Activated naive CD4-positive, alpha-beta T cell treated with anti-CD3 and anti-CD28 coated beads for 36 hours (primary cell): ENCODE measurements at places on chromosomes 7 and 10. TPM values are rescaled to one million over a fixed set of nuclear protein-coding genes. Genes with fewer than 3 reads are reported as not detected.

- H3K27ac ChIP-seq: no peak overlapping the region
- no peak overlapping the region for H3K4me3 ChIP-seq
- H3K36me3 ChIP-seq: no peaks in the 10 kb centered on the region
Observed at GRCh38 chr7:57425969-57426628, 23.9 kb upstream of the ZNF716 start.

GRCh38 chr7:141150465-141150864 is 76.6 kb downstream of the TMEM178B start:
- no peaks in the 10 kb centered on the region for H3K4me1 ChIP-seq
- no peaks in the 10 kb centered on the region for H3K27me3 ChIP-seq
- H3K36me3 ChIP-seq: no peaks in the 10 kb centered on the region
- H3K27ac ChIP-seq: no peak overlapping the region

- peaks cover 1% of the 10 kb centered on the region for H3K4me1 ChIP-seq
- H3K27me3 ChIP-seq: peaks cover 6% of the 10 kb centered on the region
- DNase-seq: no peak
- H3K27ac ChIP-seq: no peak overlapping the region
Observed at GRCh38 chr10:95508730-95509129, 52.4 kb downstream of the SORBS1 start.

- no peaks in the 10 kb centered on the region for H3K36me3 ChIP-seq
- H3K4me3 ChIP-seq: no peak overlapping the region
- peak; percentile 31 for DNase-seq
- H3K27ac ChIP-seq: no peak overlapping the region
- peaks cover 4% of the 10 kb centered on the region for H3K27me3 ChIP-seq
- peaks cover 19% of the 10 kb centered on the region for H3K4me1 ChIP-seq
Observed at GRCh38 chr10:5512881-5513612, 11.7 kb upstream of the CALML3 start.

DNA sequence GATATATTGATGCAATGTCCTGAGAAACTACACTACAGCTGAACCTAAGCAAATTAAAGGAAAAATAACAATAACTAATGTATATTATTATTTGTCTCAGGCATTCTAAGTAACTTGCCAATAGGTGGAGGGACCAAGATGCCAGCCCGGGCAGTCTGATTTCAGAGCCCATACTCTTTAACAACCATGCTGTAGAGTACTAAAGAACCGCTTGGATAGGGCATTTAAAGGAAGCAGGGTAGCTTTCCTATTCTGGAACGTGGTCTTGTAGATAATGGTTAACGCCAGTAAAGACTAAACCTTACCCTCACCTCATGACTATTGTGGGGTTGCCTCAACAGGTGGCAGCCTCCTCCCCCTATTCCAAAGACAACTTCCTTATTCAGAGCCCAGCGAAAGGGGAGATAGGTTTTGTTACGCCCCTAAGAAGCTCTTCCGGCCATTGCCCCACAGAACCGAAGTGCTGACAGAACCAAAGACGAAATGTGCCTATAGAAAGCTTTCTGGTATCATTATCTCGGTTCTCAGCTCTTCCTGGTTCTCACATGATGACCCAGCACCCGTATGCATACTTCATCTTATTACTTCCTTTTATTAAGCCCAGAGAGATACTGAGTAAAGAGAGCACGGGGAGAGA is 707 bp upstream of the C1GALT1 start:
- peaks cover 26% of the 10 kb centered on the region for H3K4me1 ChIP-seq
- peak; percentile 64 for DNase-seq
- H3K27me3 ChIP-seq: no peaks in the 10 kb centered on the region
- H3K36me3 ChIP-seq: peaks cover 2% of the 10 kb centered on the region

DNA sequence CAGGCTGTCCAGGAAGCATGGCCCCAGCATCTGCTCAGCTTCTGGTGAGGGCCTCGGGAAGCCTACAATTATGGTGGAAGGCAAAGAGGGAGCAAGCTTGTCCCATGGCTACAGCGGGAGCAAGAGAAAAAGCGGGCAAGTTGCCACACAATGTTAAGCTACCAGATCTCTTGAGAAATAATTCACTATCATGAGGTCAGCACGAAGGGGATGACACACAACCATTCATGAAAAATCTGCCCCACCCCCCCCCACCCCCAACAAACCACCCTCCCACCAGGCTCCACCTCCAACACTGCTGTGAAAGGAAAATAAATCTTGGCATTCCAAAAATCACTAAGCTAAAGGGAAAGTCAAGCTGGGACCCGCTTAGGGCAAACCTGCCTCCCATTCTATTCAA is 545.8 kb upstream of the NRP1 start:
- no peaks in the 10 kb centered on the region for H3K36me3 ChIP-seq
- no peak for DNase-seq
- no peak overlapping the region for H3K27ac ChIP-seq

- peak overlapping the region; percentile 66 for H3K4me3 ChIP-seq
- peaks cover 26% of the 10 kb centered on the region for H3K27me3 ChIP-seq
- no peak for DNase-seq
Observed at GRCh38 chr10:62374862-62375710, 917 bp downstream of the ZNF365 start.

- peaks cover 26% of the 10 kb centered on the region for H3K36me3 ChIP-seq
- peaks cover 28% of the 10 kb centered on the region for H3K4me1 ChIP-seq
- DNase-seq: no peak
- no peaks in the 10 kb centered on the region for H3K27me3 ChIP-seq
Observed at GRCh38 chr7:149153346-149153745, 6.1 kb downstream of the ZNF398 start.

- DNase-seq: no peak
- no peaks in the 10 kb centered on the region for H3K4me1 ChIP-seq
- H3K27ac ChIP-seq: no peak overlapping the region
- H3K27me3 ChIP-seq: peaks cover 6% of the 10 kb centered on the region
- H3K4me3 ChIP-seq: no peak overlapping the region
Observed at GRCh38 chr7:42065942-42066341, 171.1 kb downstream of the GLI3 start.

DNA sequence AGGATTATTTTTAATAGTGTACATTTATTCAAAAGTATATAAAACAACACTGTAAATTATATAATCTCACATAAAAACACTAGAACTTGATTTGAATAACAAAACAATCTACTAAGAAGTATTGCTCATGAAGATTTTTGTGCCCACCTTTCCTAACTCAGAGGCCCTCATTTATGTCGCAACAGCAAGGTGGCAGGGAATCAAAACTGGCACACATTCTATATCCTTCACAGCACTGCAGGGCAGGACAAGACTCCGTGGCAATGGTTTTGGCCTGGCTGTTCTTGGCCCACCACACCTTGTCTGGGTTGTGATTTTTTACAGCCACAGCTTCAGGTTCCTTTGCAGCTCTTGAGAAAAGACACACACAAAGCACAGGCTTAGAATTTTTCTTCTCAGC is 3.4 kb upstream of the CUZD1 start:
- H3K27ac ChIP-seq: no peak overlapping the region
- H3K36me3 ChIP-seq: peaks cover 47% of the 10 kb centered on the region
- no peak overlapping the region for H3K4me3 ChIP-seq
- H3K27me3 ChIP-seq: no peaks in the 10 kb centered on the region

GRCh38 chr10:4450981-4451908 is 374.8 kb upstream of the AKR1E2 start:
- no peak overlapping the region for H3K27ac ChIP-seq
- H3K27me3 ChIP-seq: peaks cover 11% of the 10 kb centered on the region
- H3K4me1 ChIP-seq: peaks cover 9% of the 10 kb centered on the region
- peaks cover 1% of the 10 kb centered on the region for H3K36me3 ChIP-seq
- no peak for DNase-seq
- no peak overlapping the region for H3K4me3 ChIP-seq

DNA sequence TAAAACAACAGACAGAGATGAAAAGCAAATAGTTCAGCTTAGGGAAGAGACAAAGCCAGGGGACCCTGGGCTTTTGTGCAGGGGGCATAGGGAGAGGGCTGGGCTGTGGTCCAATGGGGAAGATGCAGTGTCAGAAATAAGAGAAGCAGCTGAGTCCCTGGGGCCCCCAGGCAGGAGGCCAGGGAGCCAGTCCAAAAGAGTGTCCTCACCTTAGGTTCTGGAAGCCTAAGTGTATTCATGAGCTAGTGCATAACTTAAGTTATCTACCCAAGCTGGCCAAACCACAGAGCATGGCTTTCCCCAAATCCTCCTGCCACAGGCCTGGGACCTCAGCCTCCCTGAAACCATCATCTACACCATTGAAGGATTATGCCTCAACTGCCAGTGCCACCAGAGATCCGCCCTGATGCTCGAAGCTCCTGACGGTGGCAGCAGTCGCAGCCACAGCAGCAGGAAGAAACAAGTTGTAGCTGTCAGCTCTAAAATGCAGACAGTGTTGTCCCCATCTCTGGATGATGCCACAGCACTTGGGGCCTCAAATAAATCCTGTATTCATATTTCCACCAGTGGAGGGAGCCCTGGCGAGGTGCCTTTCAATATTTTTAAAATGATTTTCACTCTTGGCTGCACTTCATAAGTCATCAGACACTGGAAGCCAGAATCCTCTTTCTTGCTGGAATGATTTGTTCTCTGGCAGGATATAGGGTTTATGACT is 574.6 kb downstream of the GRID1 start:
- no peaks in the 10 kb centered on the region for H3K36me3 ChIP-seq
- H3K4me1 ChIP-seq: peaks cover 2% of the 10 kb centered on the region
- no peak overlapping the region for H3K4me3 ChIP-seq
- peaks cover 7% of the 10 kb centered on the region for H3K27me3 ChIP-seq

DNA sequence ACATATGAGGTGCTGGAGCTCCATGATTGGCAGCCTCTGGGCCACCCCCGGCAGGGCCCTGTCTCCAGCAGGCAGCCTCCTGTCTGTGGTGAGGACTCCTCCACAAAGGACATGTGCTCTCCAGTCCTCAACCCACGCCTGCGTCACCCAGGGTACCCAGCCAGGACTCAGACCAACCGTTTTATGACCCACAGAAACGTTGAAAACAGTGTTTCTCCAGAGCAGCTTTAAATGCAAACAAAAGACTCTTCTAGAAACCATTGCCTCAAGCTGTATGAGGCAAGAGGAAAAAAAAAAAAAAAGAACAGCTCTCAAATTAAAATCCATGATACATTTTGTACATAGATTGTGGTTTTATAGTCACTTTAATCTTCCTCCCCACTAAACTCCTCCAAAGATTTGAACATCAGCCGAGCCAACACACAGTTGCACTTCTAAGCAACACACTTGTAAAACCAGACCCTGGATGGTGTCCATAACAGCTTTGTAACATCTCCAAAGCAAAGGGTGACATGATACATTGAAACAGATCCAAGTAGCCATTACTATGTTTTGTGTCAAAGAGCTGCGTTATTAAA is 175.0 kb upstream of the LYZL2 start:
- no peaks in the 10 kb centered on the region for H3K36me3 ChIP-seq
- H3K27me3 ChIP-seq: no peaks in the 10 kb centered on the region
- peaks cover 9% of the 10 kb centered on the region for H3K4me1 ChIP-seq
- H3K27ac ChIP-seq: no peak overlapping the region

GRCh38 chr10:113979409-113979808 is 64.3 kb upstream of the ADRB1 start:
- H3K4me3 ChIP-seq: no peak overlapping the region
- no peaks in the 10 kb centered on the region for H3K36me3 ChIP-seq
- peaks cover 9% of the 10 kb centered on the region for H3K4me1 ChIP-seq
- H3K27me3 ChIP-seq: peaks cover 5% of the 10 kb centered on the region

DNA sequence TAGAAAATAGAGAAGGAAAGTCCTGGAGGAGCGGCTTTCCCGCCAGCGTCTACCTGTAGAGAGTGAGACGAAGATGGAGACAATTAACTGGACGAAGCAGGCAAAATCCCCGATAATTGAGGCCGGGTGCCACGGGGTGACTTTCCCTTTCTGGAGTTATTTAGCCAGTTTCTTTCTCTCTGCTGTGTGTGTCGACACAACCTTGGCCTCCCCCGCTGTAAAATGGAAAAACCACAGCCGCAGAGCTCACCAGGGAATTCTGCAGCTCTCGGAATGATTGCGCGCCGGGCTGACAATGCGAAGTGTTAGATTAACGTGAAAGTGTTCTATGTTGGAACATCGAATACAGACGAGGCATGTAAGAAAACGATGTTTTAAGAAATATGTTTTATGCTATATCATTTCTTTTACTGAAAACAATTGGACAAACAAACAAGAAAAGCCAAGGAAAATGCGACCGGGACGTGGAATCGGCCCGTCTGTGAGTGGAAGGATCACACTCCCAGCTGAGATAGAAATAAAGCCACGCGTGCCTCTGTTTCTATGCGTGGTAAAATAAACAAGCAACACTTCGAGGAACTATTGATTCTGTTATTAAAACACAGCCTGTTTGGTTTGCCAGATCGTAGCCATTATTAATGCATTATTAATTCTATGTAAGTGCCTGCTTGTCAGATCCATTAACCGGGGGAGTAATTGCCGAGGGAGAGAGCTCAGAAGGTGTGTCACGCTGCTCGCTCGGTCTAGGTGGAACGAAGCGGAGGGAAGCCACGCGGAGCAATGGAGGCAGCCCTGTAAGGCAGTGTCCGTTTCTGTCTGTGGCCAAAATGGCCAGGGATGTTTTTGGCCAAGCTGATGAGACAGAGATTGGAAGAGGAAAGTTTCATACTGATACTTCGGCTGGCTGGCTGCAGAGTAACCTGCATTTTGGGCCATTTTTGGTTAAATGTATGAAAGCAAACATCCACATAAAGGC is 129.4 kb downstream of the DNAJB6 start:
- H3K4me3 ChIP-seq: no peak overlapping the region
- H3K36me3 ChIP-seq: no peaks in the 10 kb centered on the region
- no peaks in the 10 kb centered on the region for H3K27me3 ChIP-seq

- peaks cover 9% of the 10 kb centered on the region for H3K27me3 ChIP-seq
- DNase-seq: no peak
- no peaks in the 10 kb centered on the region for H3K36me3 ChIP-seq
- no peaks in the 10 kb centered on the region for H3K4me1 ChIP-seq
Observed at GRCh38 chr10:6796231-6796630, 216.2 kb upstream of the PRKCQ start.

- DNase-seq: no peak
- H3K27me3 ChIP-seq: peaks cover 7% of the 10 kb centered on the region
- no peaks in the 10 kb centered on the region for H3K36me3 ChIP-seq
- no peak overlapping the region for H3K4me3 ChIP-seq
- H3K4me1 ChIP-seq: no peaks in the 10 kb centered on the region
Observed at GRCh38 chr10:44334091-44334490, 50.8 kb downstream of the CXCL12 start.

GRCh38 chr7:133186060-133186459 is 66.8 kb upstream of the EXOC4 start:
- no peaks in the 10 kb centered on the region for H3K4me1 ChIP-seq
- no peak overlapping the region for H3K27ac ChIP-seq
- DNase-seq: no peak
- H3K27me3 ChIP-seq: no peaks in the 10 kb centered on the region
- H3K4me3 ChIP-seq: no peak overlapping the region

- H3K27ac ChIP-seq: no peak overlapping the region
- no peaks in the 10 kb centered on the region for H3K4me1 ChIP-seq
- no peaks in the 10 kb centered on the region for H3K36me3 ChIP-seq
- H3K4me3 ChIP-seq: no peak overlapping the region
Observed at GRCh38 chr10:120593693-120594092, 136.7 kb downstream of the PLPP4 start.

GRCh38 chr7:114388021-114388420 is 26.6 kb upstream of the FOXP2 start:
- H3K27me3 ChIP-seq: no peaks in the 10 kb centered on the region
- no peaks in the 10 kb centered on the region for H3K4me1 ChIP-seq
- no peak for DNase-seq
- no peak overlapping the region for H3K4me3 ChIP-seq
- no peak overlapping the region for H3K27ac ChIP-seq

HKDC1 gene
- 1.6 TPM for total RNA-seq

CTBP2 gene
- total RNA-seq: 0.42 TPM

CCL26 gene
- not detected for total RNA-seq

CPVL gene
- not detected for total RNA-seq

GHRHR gene
- total RNA-seq: not detected

AOAH gene
- 0.67 TPM for total RNA-seq

OR6B1 gene
- not detected for total RNA-seq

TRIM50 gene
- not detected for total RNA-seq

PLEKHS1 gene
- not detected for total RNA-seq

VSTM2A gene
- total RNA-seq: not detected

CHST15 gene
- 0.47 TPM for total RNA-seq

LMTK2 gene
- total RNA-seq: 13.1 TPM

TIAL1 gene
- 192 TPM for total RNA-seq
